ENCODE measurements at places on chromosomes 1 and 21.
A peak's percentile ranks its signal among the peaks of the same experiment; 100 is the strongest.

DNA sequence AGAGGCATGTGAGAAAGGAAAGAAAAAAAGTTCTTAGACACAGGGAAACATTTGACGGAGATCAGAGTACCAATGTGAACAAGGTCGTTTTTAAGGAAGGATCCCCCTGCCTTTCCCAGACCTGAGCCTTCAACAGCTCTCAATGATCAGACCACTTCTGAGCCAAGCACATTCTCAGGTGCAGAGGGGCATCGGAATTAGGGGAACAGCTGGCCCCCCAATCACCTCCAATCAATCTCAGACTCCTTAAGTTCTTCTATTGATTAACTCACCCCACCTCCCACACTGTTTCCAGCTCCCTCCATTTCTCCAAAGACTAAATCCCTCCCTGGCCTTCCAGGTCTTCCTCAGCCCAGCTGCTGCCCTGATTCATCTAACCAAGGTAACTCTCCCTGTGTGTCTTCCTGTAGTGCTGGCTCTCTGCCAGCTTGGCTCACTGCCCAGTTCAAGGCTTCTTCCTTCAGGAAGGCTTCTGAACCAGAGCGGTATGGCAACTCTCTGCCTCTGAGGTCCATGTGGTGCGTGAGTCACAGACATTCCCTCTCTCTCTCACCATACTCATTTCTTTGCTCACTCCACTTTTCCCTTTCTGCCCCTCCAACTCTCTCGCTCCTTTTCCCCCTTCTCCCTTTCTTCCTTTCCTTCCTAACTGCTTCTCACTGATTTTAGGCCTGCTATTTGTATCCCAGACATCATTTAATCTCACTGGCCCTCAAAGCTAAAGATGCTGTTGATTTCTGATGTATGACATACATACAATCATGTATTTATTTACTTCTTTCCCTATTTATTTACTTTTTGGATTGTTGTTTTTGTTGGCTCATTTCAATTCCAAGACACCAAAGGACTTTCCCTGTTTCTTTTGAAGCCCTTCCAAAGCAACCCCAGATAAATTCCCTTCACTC lies 18.1 kb downstream of the CFAP45 start:
- no peak for DNase-seq

DNA sequence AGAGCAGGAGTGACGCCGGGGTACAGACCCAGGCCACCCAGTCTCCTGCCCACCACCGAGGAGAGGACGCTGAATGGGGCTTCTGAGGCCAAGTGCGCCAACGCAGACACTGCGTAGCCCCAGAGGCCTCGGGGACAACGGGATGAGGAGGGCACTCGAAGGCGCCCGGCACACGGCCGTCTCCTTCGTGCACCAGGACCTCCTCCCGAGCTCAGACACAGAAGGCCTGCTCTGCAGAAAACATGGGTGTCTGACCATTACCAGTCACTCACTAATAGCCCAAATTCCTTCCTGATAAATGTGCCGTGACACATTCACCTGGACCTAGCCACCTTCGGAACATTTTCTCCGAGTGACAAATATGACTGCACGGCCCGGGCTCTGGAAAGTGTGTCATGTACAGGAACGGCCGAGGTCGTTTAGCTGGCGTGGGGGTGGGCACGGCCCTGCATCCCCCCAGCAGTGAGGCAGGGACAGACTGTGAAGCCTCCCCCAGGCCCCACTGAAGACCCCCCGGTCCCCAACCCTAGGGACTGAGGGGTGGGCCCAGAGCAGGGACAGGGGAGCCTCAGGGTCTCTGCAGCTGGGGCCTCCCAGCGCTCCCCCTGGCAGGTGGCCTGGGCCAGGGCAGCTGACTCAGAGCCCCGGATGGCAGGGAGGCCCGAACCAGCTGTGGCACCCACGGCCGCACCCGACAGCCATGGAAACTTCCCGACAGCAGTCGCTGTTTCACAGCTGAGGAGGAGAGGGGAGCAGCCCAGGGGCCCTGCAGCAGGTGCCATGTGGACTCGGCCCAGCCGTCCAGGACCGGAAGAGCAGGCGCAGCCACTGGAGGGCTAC lies 16.7 kb upstream of the COL6A2 start:
- no peak for DNase-seq

DNA sequence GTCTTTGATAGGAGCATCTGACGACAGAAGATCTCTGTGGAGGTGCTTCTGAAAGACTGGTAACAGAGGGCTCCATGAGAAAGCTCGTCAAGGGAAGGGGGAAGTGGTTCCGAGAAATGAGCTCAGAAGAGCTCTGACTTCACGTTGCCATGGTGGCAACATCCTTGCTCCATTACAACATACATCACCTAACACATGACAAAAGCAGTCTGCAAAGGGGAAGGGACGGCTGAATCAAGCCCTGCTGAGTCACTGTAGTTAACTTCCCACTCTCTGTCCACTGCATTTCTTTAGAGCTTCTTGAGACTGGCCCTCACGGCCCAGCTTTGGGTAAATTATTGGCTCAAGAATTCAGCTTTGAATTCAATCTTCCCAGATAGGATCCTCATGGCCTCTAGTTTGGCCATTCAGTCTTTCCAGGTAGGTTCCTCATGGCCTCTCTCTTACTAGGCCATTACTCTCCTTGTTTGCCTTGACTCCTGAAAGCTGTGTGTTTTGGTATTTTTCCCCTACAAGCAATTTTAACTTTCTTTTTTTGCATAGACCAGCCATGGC lies 88.0 kb upstream of the ZNF648 start:
- DNase-seq = no peak

DNA sequence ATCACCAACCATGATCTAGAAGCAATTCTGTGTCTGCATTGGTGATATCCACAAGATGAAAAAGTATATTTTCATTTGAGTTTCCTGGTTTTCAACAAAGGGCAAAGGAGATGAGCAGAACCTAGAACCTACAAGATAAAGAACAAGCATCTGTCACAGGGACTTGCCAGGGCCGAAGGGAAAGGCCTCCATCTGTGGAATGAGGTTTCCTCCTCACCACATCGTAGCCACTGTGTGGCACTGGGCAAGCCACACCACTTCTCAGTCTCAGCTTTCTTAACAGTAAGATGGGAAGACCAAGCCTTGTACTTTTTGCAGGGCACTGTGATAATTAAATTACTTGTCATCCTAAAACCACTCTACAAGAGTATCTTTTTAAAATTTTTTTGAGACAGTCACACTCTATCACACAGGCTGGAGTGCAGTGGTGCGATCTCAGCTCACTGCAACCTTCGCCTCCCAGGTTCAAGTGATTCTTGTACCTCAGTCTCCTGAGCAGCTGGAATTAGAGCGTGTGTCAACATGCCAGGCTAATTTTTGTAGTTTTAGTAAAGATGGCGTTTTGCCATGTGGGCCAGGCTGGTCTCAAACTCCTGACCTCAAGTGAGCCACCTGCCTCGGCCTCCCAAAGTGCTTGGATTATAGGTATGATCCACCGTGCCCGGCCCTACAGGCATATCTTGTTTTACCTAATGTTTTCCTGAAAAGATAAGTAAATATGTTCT lies 45.8 kb downstream of the ARHGEF11 start:
- DNase-seq = no peak

GRCh38 chr1:159922511-159923202 lies 2.6 kb downstream of the TAGLN2 start:
- DNase-seq = no peak

DNA sequence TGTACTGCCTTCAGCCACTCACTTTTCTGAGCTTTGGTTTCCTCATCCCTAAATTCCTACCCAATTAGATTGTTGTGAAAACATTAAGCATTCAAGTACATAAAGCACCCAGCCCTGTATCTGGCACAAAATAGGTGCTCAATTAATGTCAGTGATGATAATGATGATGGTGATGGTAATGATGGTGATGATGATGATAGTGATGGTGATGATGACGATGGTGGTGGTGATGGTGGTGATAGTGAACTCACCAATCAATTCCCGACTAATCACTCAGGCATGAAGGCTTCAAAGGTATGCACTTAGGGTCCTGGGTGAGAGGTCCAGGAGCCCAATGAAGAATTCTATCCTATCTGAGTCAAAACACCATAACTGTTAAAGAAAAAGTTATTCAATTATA lies 383.5 kb downstream of the MATN1 start:
- DNase-seq = no peak

DNA sequence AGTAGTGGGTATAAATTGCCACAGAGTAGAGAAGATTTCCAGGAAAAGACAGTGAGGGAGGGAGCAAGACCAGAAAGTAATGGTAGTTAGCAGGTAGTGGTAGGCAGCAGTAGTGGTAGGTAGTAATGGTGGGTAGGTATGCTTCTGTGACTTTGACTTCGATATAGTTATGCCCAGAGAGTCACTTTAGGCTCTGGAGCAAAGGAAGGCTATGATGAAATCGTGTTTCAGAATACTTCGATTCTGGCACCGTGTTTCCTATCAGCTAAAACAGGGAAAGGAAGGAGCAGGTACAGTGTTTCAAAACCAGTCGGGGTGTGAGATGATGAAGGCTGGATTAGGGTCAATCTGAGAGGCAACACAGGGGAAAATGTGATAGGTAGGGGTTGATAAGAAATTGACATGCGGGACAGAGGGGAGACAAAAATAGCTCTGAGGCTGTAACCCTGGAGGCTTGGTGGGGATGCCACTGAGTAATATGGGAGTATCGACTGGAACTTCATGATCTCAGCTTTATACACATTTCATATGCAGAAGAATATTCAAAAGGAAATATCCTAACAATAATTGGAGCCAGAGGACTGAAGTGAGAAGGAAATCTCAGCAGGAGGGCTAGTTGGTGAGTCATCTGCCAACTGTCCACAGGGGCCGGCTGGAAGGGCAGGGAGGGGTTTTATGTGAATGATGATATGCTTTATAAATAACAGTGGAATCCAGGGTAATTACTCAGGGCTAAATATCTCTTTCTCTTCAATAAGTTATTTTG lies 25.2 kb upstream of the TRIM45 start:
- no peak for DNase-seq

- DNase-seq = peak; percentile 26
Observed at GRCh38 chr1:209629621-209630382, 22.4 kb downstream of the LAMB3 start.

DNA sequence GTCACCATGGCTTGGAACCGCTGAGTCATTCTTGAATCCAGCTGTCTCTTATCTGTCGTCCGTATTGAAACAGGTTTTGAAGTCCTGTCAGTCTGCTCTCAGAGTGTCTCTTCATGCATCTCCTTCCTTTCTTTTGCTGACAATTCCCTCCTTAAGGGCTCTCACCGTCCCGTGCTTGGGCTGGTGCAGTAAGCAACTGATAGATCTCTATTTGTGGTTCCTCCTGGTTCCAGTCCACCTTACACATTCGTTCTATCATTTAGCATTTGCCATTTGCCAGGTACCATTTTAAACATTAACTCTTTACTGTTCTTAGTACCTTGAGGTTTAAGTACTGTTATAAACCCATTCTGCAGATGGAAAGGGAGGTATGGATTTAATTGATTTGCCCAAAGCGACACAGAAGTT lies 88.9 kb downstream of the DYRK1A start:
- DNase-seq = no peak

Data from C1 segment of cervical spinal cord (tissue), 14 donors.